ENCODE measurements at places on chromosomes 12 and 14.

- DNase-seq, result peak; percentile 45
These were observed 2.5 kb downstream of the SLC38A1 start for GRCh38 chr12:46266382-46266791.

DNA sequence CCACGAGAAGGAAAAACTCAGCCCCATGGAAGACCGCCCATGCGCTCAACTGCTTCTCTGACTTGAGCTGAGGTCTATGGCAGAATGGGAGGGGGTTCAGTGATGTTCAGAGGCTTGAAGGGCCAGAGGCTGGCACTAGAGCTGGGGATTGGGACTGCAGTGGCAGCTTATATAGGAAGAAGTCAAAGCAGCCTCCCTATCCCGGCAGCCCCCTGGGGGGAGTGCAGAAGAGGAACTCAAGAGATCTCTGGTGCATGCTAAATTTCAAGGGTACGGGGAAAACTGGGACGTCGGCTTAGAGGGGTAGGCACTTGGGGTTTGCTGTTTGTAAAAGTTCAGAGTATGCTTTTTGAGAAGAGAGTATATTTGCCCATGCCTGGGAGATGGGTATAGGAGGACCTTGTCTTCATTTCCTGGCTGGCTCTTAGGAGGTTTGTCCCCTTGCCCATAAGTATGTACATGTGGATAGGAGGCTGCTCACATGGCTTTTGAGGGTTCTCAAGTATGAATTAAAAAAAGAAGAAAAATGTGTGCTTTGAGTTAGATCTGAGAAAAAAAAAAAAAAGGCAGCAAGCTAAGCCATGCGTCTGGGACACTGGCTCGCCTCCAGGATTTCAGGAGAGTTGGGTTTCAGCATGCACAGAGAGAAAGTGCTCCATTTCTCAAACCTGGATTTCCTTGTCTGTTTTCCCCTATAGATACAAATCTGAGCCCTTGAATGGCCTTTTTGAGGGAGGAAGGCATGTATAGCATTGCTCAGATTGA, 3.2 kb upstream of the MEG3 start:
- no peak for DNase-seq

DNA sequence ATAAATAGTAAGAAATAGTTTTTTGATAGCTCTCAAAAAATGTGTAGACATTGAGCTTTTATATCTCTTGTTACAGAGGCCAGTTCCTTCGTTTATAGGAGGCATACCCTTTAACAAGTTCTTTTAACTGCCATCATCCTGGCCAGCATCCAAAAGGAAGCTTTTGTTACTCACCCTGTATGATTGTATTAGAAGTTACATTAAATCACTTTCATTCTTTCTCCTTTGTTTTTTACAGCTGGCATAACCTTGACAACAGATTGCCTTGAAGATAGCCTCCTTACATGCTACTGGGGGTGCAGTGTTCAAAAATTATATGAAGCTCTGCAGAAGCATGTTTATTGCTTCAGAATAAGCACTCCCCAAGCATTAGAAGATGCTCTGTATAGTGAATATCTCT, 20.1 kb downstream of the CGRRF1 start:
- no peak for DNase-seq

DNA sequence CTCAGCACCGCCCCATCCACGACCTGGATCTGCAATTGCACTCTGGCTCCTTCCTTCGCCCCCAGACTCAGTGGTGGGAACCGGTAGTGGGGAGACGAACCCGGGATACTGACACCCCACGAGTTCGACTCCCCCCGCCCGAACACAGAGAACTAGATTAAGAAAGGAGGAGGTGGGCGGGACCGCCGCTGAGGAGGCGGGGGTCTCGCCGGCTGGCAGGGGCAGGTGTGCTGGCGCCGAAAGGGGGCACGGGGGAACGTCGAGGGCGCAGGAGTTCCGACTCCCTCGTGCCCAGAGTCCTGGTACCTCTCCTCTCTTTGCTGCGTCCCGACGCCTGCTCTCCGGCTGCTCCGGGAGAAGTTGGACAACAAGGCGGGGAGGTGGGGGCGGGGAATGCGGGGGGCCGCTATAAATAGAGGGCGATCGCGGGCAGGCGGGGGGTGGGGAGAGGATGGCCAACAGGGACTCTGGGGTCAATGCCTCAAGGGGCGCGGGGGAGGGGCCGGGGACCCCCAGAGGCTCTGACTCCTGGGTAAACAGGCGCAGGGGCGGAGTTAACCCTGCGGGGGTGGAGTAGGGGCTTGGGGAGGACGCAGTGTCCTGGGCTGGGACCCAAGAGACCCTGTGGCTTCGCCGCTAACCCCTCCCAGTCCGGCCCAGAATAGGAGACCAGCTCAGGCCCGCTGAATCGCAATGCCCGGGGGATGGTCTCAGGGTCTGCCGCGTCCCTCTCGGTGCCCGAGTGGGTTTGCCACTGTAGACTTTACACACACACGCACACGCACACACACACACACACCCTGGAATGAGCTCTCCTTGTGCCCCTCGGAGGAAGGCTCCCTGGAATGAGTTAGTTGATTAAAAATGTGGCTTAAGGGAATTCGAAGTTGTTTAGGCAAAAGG, 761 bp upstream of the NDRG2 start:
- no peak for DNase-seq

DNA sequence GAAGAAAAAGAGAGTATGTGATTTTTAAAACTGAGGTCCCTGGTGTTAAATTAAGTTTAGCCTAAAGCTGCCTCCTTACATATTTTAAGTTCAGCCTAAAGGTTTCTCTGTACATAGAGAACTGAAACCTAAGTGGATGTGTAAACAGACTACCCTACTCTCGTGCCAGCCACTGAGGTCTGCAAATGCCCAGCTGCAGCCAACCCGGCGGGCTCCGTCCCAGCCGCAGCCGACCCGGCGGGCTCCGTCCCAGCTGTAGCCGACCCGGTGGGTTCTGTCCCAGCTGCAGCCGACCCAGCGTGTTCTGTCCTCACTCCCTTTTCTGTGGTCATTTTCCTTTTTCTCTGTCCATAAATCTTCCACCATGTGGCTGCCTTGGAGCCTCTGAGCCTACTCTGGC, 97.2 kb upstream of the SFSWAP start:
- no peak for DNase-seq

- no peak for DNase-seq
These were observed 23.3 kb downstream of the RASAL1 start for GRCh38 chr12:113112043-113112899.

Data from activated naive CD8-positive, alpha-beta T cell treated with anti-CD3 and anti-CD28 coated beads, Interleukin-2, amount 50 U/mL, for 24 hours (primary cell).